Putamen (tissue), 1 donor: ENCODE measurements at places on chromosomes 5 and 9.
A peak's percentile ranks its signal among the peaks of the same experiment; 100 is the strongest.

GRCh38 chr9:105859428-105860091, 165.2 kb downstream of the TMEM38B start:
- DNase-seq = no peak

DNA sequence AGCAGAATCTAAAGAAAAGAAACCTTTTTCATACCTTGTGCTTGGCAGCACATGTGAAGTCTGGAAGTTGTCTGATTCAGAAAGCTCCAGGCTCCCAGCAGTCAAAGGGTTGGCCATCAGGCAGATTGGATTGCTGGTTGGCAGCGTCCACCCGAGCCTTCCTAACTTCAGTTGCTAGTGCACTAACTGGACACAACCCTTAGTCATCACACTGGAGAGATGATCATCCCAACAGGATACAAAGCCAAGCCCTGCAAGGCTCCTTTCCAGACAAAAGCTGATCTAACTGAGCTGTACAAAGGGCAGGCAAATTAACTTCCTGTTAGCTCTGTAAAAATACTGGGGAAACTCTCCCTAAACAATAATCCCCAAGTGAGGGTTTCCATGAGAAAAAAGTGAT, 185.6 kb downstream of the SNX18 start:
- DNase-seq = no peak

GRCh38 chr9:107866711-107867311, 377.2 kb upstream of the KLF4 start:
- no peak for DNase-seq

DNA sequence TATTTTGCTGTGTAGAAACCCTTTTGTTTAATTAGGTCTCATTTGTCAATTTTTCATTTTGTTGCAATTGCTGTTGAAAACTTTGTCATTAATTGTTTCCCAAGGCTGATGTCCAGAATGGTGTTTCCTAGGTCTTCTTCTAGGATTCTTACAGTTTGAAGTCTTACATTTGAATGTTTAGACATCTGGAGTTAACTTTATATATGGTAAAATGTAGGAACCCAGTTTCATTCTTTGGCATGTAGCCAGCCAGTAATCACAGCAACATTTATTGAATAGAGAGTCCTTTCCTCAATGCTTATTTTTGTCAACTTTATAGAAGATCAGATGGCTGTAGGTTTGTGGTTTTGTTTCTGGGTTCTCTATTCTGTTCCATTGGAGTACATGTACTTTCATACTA, 1290.8 kb upstream of the CDH9 start:
- no peak for DNase-seq

GRCh38 chr9:128294142-128294541, 18.1 kb downstream of the SWI5 start:
- DNase-seq = no peak

DNA sequence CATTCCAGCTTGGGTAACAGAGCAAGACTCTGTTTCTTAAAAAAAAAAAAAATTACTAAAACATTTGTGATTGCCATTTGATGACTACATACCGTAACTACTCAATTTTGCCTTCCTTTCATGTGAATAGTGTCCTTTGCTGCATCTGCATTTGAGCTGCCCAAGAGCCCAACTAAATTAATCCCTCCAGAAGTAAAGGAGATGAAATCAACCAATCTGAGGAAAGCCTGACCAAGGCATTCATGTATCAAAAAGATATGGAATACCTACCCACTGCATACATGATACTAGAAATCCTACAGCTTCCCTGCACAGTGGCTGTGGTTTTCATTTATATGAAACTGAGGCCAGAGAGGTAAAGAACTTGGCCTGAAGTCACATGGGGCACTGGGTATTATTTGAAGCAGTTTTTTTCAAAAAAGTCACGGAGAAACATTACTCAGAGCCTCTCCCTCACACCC, 177.5 kb downstream of the AOPEP start:
- no peak for DNase-seq

GRCh38 chr5:38330207-38330606, 71.8 kb downstream of the EGFLAM start:
- no peak for DNase-seq

GRCh38 chr5:148739023-148739422, 84.7 kb upstream of the HTR4 start:
- no peak for DNase-seq

- DNase-seq = no peak
Measured at GRCh38 chr5:139486201-139486600, 3.6 kb upstream of the STING1 start.

- no peak for DNase-seq
Measured at GRCh38 chr9:129881547-129882324, 46.5 kb downstream of the USP20 start.

GRCh38 chr9:21056931-21057330, 20.8 kb downstream of the IFNB1 start:
- no peak for DNase-seq

DNA sequence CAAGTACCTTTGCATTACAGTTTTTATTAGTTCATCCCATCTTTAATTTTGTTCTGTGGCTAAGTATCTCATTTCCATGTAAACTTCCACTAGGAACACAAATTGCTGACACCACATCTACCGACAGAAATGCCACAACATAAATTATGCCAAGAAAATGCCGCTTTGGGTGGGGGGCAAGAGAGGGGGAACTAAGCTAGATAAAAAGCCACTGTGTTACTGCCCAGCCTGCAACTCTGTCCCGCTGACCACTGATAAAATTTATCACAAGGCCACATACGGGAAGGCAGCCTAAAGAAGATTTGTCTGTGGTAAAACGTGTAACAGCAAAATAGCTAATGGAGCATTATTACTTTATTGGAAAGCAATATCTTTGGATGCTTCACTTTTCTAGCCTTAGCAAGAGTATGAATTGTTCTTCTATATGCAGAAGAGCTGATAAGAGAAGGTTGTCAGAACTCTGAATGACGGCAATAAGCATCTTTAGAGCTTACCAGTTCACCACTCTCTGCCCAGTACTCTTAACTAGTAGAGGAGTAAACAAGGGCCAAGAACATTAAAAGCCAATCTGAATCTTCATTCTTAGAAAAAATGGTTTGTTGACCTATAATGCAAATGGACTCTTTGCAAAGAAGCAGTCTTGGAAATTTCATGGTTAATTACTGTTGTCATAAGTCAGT, 172.2 kb upstream of the MEF2C start:
- no peak for DNase-seq

- no peak for DNase-seq
Measured at GRCh38 chr5:154868702-154869101, 10.3 kb downstream of the CNOT8 start.

DNA sequence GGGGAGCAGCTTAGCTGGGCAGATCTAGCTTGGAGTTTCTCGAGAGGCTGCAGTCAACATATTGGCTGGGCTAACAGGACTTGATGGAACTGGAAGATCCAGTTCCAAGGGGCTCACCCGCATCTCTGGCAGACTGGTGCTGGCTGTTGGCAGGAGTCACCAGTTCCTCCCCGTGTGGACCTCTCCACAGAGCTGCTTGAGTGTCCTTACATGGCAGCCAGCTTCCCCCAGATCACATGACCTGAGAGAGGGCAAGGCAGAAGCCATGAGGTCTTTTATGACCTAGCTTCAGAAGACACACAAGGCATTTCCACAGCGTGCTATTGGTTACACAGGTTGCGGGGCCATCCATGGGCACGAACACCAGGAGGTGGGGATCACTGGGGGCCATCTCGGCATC, 26.4 kb upstream of the RXRA start:
- no peak for DNase-seq

- no peak for DNase-seq
Measured at GRCh38 chr5:142597546-142598337, 88.1 kb downstream of the FGF1 start.

- no peak for DNase-seq
Measured at GRCh38 chr9:136769710-136770191, 5.4 kb upstream of the LCN15 start.

GRCh38 chr9:128836509-128837145, 7.0 kb upstream of the SPOUT1 start:
- no peak for DNase-seq

GRCh38 chr5:178416919-178417318, 173.3 kb downstream of the COL23A1 start:
- DNase-seq = no peak

DNA sequence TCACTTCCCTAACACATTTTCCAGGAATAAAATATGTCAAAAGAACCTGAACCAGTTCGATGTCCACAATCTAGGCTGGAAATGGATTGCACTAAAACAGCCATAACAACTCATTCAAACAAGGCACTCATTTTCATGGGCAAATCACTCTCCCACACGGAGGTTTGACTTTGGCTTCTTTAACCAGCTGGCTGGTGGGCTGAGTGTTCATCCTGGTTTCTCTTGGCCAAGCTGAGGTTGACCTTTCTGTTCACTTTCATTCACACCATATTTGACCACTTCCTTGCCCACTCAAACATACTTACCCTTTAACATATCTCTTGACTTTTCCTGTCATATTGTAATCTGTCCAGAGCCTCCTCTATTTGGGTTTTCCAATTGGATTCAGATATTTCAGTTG, 5.4 kb downstream of the IL7R start:
- no peak for DNase-seq

DNA sequence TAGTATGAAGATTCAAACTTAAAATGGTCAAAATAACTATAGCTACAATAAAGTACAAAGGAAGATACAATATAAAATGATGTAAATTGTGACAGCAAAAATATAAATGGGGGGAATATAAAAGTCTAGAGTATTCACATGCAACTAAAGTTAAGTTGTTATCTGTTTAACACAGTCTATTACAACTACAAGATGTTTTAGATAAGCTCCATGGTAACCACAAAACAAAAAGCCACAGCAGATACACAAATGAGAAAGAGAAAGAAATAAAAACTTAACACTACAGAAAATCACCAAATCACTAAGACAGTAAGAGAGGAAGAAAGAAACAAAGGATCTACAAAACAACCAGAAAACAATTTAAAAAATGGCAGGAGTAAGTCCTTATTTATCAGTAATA, 17.0 kb upstream of the SH3TC2 start:
- no peak for DNase-seq

DNA sequence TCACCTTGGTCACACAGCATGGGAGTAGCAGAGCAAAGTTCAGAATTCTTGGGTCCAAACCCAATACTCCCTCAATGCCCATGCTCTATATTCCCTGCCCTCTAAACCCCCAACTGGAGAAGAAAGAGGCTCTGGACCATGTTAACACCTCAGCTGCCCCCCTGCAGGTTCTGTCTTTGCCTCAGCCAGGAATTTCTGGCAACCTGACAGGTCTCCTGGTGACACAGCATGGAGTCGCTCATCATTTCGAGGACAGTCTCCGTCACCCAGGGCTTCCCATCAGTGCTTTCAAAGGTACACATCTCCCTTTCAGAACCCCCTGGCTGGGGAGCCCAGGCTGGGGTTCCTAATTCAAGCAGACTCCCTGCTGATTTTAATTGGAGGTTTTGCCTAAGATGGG, 189.5 kb downstream of the BRINP1 start:
- no peak for DNase-seq

- peak; percentile 82 for DNase-seq
Measured at GRCh38 chr9:129175825-129176633, 2.0 kb downstream of the IER5L start.

GRCh38 chr9:6681957-6682501, 36.5 kb upstream of the GLDC start:
- DNase-seq = no peak

DNA sequence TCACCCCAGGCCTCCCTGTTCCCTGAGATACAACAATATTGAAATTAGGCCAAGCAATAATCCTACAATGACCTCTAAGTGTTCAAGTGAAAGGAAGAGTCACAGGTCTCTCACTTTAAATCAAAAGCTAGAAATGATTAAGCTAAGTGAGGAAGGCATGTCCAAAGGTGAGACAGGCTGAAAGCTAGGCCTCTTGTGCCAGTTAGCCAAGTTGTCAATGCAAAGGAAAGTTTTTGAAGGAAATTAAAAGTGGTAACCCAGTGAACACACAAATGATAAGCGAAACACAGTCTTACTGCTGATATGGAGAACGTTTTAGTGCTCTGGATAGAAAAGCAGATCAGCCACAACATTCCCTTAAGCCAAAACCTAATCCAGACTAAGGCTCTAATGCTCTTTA, 39.8 kb downstream of the PTAR1 start:
- no peak for DNase-seq

DNA sequence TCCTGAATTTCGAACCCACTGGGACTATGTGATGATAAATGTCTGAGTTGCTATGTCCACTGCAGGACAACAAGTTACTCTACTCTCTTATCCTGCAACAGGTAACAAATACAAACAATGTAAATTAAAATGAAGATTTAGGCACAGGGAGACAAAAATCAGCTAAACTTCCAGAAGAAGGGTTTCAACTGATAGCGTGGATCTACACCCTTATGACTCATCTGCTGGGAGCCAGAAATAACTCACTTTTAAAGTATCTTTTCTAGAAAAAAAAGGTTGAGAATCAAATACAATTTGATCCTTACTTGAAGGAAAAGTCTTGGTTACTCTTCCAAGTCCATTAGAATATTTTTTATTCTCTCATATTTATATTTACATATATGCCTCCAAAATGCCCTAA, 21.4 kb downstream of the PJA2 start:
- DNase-seq = no peak

GRCh38 chr9:2269778-2270177, 254.6 kb downstream of the SMARCA2 start:
- DNase-seq = no peak
